D341Med (cell line): ENCODE measurements at places on chromosomes 6 and 20.
A peak's percentile ranks its signal among the peaks of the same experiment; 100 is the strongest.

GRCh38 chr20:34579191-34579978 lies 20.9 kb downstream of the MAP1LC3A start:
- peak; percentile 55 for DNase-seq

- DNase-seq, result no peak
Measured at GRCh38 chr20:34249291-34249690, 8.1 kb downstream of the ASIP start.

DNA sequence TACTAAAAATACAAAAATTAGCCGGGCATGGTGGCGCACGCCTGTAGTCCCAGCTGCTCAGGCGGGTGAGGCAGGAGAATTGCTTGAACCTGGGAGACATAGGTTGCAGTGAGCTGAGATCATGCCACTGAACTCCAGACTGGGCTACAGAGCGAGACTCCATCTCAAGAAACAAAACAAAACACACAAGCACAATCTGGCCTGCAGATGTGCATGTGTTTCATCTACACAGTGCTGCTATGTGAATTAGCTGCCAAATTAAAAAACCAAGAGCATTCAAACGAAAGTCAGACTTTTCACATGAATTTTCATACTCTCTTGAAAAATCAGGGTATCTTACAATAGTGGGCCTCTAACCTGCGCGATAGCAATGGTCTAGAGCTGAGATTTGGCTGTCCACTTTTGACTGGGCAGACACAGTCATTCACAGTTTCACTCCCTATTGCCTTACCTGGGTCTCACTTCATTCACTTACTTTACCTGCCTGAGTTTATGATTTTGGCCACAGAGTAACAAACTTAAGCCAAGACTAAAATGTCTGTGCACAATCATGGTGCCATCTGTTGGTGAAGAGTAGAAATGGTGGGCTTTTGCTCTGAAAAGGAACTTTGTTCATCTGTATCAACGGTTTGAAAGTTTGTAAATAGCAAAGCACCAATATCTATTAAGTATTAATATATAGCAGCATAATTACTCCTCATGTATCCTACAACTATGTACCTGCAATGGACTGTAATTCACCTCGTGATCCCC lies 138.5 kb upstream of the UST start:
- no peak for DNase-seq

GRCh38 chr6:5782783-5783547 lies 223.8 kb downstream of the NRN1 start:
- peak; percentile 60 for DNase-seq

DNA sequence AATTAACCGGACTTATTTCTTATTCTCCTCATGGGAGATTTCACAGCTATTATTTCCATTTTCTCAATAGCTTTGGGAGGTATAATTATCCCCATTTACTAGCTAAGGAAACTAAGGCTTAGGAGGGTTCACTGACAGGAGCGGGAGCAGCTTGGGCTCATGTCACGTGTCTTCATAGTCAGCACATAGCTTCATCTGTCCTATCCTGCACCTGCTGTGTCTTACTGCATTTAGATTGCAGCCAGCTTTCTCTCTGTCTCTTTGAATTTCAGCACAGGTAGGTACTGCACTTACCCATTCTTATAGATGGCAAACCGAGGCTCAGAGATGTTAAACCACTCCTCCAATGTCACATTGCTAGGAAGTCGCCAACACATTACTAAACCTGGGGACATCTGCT lies 839.9 kb downstream of the MAFB start:
- no peak for DNase-seq

DNA sequence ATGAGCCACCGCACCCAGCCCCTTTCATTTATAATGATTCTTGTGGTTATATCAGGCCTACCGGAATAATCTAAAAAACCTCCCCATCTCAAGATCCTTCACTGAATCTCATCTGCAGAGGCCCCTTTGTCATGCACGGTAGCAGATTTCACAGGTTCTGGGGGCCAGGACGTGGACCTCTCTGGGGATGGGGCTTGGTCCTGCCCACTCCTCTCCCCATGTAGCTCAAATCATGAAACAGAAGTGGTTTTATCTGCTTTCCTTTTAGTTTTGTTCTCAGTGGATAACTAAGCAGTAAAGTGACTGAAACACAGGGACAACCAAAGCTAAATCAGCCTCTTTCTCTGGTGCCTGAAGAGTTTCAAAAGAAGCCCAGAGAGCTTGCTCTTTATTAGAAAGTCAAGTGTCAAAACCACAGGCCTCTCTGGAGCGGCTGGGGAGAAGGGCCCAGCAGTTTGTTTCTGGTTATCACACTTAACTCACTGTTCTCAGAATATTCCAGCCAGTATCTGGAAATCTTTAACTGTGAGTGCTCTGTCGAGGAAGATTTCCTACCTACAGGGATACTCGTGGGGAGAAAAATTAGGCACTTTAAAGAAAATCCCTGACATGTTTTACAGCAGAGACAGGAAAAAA lies 60.6 kb upstream of the FAM184A start:
- no peak for DNase-seq

GRCh38 chr6:116028233-116028632 lies 32.5 kb downstream of the FRK start:
- no peak for DNase-seq

- DNase-seq, result no peak
Measured at GRCh38 chr6:118876198-118876597, 17.8 kb upstream of the ASF1A start.

- no peak for DNase-seq
Measured at GRCh38 chr6:33723371-33724085, 12.0 kb upstream of the UQCC2 start.
